Calu3 (cell line): ENCODE measurements at places on chromosomes 13 and 19.

DNA sequence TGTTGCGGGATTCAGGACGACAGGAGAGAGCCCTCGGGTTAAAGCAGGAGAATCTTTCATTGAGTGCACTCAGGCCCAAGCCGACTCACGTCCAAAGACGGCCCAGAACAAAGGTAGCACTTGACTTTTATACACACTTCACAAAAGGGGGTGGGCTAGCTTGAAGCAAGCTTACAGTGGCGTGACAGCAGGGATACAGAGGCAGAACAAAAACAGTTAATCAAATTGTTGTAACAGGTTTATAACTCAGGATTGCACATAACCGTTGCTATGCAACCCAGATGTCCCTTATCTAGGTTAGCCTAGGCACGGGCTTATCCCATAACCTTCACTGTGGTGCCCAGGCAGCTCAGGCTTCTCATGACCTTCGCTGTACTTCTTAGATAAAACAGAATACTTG lies 2.0 kb downstream of the MED25 start:
- H3K36me3 ChIP-seq, result peaks cover 41% of the 10 kb centered on the region
- no peak overlapping the region for H3K27ac ChIP-seq
- DNase-seq, result no peak

DNA sequence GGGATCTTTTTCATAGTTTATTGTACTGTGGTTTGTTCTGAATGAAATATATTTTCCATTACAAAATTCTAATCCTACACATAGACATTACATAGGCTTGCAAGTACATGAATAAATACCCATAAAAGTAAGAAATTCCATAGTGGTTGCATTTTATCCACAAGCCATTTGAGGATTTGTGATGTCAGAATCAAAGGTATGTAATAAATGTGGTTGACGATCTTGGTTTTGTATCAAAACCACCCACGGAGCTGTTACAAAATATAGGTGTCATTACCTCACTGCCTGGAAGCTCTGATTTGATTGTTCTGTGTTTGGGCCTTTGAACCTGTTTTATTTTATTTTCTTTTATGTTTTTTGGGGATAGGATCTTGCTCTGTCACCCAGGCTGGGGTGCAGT lies 125.1 kb downstream of the NALCN start:
- no peak overlapping the region for H3K27ac ChIP-seq
- no peak for DNase-seq
- H3K36me3 ChIP-seq, result no peaks in the 10 kb centered on the region
- no peaks in the 10 kb centered on the region for H3K4me1 ChIP-seq

- no peaks in the 10 kb centered on the region for H3K4me1 ChIP-seq
- no peaks in the 10 kb centered on the region for H3K27me3 ChIP-seq
- no peaks in the 10 kb centered on the region for H3K36me3 ChIP-seq
- H3K27ac ChIP-seq, result no peak overlapping the region
- no peak overlapping the region for H3K4me3 ChIP-seq
- DNase-seq, result no peak
Measured at GRCh38 chr13:108276060-108276459, 6.5 kb downstream of the TNFSF13B start.

DNA sequence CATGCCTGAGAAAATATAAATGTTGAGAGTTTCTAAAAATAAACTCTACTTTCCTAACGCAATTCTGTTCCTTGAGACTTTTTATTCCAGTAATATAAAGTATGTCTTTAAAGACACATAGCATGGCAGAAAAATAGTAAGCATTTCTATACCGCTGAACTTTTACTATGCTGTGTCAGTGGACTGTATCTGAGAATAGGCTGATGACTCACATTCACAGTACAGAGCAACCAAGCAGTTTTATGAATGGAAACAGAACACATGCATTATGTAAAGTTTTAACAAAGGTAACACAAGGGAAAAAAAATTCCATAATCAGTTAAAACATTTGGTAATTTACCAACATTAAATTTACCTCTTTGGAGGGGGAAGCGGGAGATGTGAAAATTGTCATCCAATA lies 38.4 kb downstream of the ZDHHC20 start:
- peak overlapping the region; percentile 11 for H3K27ac ChIP-seq
- no peaks in the 10 kb centered on the region for H3K27me3 ChIP-seq
- no peaks in the 10 kb centered on the region for H3K36me3 ChIP-seq
- peaks cover 8% of the 10 kb centered on the region for H3K4me1 ChIP-seq

- peaks cover 25% of the 10 kb centered on the region for H3K4me1 ChIP-seq
- no peaks in the 10 kb centered on the region for H3K27me3 ChIP-seq
- peaks cover 82% of the 10 kb centered on the region for H3K36me3 ChIP-seq
- peak overlapping the region; percentile 95 for H3K4me3 ChIP-seq
Measured at GRCh38 chr19:2270423-2271233, 11.3 kb downstream of the PEAK3 start.

DNA sequence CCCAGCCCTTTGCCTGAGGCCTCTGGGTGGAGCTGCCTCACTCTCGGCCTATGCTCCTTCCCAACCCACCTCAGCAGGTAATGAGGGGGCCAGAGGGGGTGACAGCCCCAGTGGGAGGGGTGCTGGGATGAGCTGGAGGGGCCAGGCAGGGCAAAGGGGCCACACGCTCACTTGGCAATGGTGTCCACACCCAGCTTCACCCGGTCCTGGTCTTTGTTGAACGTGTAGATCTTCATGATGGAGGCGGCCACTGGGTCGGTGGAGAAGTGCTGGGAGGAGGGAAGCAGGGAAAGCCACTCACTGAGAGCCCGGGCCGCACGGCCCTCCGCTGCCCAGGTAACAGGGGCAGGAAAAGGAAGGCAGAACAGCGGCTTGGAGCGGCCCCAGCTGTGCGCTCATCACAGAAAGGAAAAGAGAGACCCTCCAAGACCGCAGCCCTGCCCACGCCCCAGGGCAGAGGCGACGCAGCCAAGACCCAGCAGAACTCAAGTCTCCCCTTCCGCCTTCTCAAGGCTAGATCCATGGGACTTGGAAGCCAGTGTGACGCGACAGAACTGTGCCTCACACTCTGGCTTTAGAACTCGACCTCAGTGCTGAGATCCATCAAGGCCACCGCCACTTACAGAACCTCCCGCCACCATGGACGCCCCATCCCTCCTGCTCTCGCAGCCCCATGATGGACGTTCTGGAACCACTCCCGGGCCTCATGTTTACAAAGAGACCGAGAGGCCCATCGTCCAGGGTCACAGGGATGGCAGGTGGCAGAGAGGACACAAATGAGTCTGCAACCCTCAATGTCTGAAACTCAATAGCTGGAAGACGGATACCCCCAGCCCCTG lies 9.2 kb downstream of the UBXN6 start:
- H3K4me1 ChIP-seq, result no peaks in the 10 kb centered on the region
- no peak for DNase-seq
- H3K27ac ChIP-seq, result no peak overlapping the region
- H3K36me3 ChIP-seq, result peaks cover 27% of the 10 kb centered on the region
- no peak overlapping the region for H3K4me3 ChIP-seq
- no peaks in the 10 kb centered on the region for H3K27me3 ChIP-seq

DNA sequence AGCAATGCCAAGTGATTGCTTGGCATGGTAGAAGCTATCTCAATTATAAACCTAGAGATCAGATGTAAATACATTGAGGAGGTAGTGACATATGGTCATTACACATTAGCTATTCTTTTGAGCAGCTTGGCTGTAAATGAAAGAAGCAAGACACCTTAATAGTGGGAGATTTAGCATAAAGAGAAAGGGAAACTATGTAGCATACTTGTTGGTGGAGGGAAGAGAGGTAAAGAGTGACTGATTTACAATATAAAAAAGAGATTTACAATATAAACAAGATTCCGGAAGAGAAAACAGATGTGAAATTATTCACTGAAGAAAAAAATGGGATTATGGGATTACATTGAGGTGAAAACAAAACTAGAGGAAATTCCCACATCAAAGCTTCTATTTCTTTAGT lies 2009.6 kb downstream of the OLFM4 start:
- H3K4me1 ChIP-seq, result no peaks in the 10 kb centered on the region
- H3K27me3 ChIP-seq, result no peaks in the 10 kb centered on the region
- no peak overlapping the region for H3K4me3 ChIP-seq
- no peak for DNase-seq

GRCh38 chr19:33375837-33376159 lies 2.3 kb downstream of the CEBPG start:
- peaks cover 69% of the 10 kb centered on the region for H3K36me3 ChIP-seq
- H3K4me1 ChIP-seq, result peaks cover 32% of the 10 kb centered on the region
- peak overlapping the region; percentile 95 for H3K4me3 ChIP-seq

DNA sequence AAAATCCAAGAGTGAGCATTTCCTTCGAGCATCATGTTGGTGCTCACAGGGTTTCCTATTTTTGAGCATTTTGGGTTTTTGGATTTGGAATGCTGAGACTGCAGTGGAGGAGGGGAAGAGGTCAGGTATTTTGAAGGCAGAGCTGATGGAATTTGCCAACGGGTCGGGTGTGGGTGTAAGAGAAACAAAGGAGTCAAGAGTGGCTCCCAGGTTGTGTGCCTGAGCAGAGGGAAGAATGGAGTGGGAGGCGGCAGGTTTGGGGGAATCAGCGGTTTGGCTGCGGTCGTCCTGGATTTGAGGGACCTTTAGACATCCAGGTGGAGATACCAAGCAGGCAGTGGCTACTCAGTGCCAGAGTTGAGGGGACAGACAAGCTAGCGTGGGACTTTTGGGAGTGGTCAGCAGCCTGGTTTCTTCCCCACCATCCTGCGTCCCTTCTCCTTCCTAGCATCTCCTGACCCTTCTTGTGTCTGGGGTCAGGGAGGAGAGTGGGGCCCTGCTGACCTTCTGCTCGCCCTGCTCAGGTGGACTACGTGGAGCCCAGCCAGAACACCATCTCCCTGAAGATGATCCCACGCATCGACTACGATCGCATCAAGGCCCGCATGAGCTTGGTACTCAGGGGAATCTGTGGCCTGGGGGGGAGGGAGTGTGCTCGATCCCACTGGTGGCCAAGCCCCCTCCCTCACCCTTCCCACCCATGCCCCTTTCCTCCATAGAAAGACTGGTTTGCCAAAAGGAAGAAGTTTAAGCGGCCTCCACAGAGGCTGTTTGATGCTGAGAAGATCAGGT lies 14.5 kb upstream of the TIMM50 start:
- H3K36me3 ChIP-seq, result peaks cover 64% of the 10 kb centered on the region
- no peaks in the 10 kb centered on the region for H3K27me3 ChIP-seq
- DNase-seq, result no peak
- no peak overlapping the region for H3K27ac ChIP-seq

DNA sequence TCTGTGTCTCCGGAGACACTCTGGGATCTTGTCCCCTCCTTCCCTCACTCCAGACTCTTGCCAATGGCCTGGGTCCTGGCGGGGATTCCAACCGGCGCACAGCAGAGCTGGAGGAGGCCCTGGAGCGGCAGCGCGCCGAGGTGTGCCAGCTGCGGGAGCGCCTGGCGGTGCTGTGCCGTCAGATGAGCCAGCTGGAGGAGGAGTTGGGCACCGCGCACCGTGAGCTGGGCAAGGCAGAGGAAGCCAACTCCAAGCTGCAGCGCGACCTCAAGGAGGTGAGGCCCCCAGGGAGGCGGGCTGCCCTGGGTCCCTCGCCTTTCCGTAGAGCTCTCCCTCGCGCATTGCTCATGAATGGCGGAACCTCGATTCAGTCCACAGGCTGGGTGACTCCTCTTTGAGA lies 11.0 kb downstream of the PPFIA3 start:
- no peak overlapping the region for H3K27ac ChIP-seq
- peaks cover 13% of the 10 kb centered on the region for H3K4me1 ChIP-seq
- H3K4me3 ChIP-seq, result no peak overlapping the region
- H3K36me3 ChIP-seq, result peaks cover 12% of the 10 kb centered on the region

- no peak for DNase-seq
- H3K36me3 ChIP-seq, result no peaks in the 10 kb centered on the region
- H3K4me1 ChIP-seq, result no peaks in the 10 kb centered on the region
- H3K4me3 ChIP-seq, result no peak overlapping the region
- H3K27me3 ChIP-seq, result no peaks in the 10 kb centered on the region
Measured at GRCh38 chr13:59681636-59682311, 482.0 kb downstream of the DIAPH3 start.

- no peaks in the 10 kb centered on the region for H3K4me1 ChIP-seq
- no peak overlapping the region for H3K27ac ChIP-seq
- H3K27me3 ChIP-seq, result no peaks in the 10 kb centered on the region
- H3K4me3 ChIP-seq, result no peak overlapping the region
- no peak for DNase-seq
- no peaks in the 10 kb centered on the region for H3K36me3 ChIP-seq
Measured at GRCh38 chr13:77434289-77434688, 101.2 kb upstream of the SCEL start.
